ENCODE measurements at places on chromosomes 4 and X.

- DNase-seq: peak; percentile 56
Measured at GRCh38 chr4:83285055-83285407, 433 bp upstream of the COQ2 start.

DNA sequence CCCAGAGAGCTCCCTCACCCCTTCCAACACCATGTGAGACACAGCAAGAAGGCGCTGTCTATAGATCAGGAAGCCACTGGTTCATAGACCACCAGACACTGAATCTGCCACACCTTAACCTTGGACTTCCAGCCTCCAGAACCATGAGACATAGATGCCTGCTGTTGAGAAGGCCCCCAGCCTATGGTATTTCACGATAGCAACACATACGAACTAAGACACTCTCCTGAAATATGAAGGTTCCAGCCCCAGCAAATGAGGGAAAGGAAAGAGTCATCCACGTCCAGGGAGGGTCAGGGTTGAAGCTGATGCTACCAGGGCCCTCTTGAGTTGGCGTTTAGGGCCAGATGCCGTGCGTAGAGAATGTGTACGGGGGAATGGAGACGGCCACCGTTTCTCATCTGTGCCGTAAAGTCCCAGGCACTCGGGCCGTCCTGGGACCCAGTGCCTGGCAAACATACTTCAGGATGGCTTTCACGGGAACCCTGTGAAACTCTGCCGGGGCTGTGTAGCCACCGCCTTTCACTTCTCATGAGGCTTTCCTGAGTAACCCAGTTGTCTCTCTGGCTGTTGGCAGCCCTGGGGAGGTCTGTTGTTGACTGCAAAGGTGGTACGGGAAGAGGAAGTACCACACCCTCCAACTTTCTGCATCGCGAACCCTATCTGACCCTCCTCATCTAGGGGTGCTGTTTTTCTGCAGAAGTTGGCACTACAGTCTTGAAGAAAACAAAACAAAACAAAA, 17.7 kb upstream of the P2RY8 start:
- DNase-seq: peak; percentile 77

DNA sequence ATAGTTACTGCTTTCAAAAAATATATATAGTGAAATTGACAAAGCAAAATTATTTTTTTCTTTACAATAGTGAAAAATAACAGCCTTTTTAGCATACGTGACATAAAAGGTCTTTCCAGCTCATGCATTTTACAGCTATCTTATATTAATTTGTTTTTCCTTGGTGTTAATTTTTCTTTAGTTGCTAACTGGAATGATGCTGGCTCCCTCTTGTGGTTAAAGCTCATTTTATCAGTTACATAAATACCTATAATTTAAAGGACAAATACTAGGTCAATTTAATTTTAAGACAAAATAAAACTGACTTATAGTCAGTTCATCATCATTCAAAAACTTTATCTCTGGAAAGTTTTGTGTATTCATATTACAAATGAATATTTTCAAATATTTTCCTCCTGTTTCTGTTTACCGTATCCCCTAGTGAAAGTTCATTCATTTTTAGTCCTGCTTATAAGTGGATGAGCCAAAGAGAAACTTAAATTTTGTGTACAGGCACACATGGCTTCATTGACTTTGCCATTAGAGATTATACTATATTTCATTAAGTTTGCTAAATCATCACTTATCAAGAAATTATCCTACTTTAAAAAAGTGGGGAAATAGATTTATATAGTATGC, 9.9 kb upstream of the ANAPC4 start:
- DNase-seq: peak; percentile 49

DNA sequence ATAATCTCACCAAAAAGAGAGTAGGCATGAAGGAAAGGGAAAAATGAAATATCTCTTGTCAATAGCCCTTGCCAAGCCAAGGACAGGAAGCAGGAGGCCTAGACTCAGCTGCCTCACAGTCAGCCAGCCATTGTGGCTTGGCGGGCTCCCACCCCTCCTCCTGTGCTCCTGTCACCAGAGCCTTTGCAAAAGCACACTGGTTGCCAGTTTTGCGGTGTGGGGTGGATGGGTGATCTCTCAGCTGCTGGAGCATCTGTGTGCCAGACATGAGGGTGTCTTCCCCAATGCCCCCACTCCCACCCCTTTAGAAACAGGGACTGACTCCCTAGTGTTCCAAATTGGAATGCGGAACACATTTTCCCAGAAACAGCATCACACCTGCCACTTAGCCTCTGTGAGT, 26.1 kb downstream of the ARHGEF6 start:
- DNase-seq: peak; percentile 26

DNA sequence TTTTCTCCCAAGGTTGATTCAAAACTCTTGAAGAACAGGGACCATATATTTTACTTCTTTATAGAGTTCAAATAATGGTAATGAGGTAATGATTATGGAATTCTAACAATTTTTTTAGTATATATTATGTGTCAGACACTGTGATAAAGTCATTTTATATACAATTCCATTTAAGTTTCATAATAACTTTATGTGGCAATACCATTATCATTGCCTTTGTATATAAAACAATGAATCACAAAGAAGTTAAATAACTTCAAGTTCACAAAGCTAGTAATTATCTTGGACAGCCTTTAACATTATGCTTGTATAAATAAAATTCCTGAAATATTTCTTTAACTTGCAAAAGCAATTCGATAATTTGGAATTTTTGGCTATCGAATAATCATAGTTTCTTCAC, 20.6 kb downstream of the MAGEC1 start:
- DNase-seq: no peak

DNA sequence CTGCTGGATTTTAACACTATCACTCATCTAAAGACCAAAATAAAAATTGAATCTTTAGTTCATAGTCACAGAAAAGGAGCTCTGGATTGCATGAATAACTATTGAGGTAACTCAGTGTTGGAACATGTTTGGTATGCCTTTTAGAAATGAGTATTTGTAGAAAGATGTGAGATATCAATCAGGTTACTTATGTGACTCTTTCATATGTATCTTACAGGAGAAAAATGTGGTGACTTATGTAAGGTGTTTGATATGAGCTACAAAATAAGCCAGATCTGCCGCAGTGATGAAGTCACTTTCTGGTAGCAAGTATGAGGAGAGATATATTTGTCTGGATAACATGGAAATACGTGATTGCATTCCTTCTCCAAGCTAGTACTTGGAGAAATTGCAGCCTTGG, 1653.3 kb upstream of the PCDH7 start:
- no peak for DNase-seq

- DNase-seq: no peak
Measured at GRCh38 chrX:124341396-124342132, 4.8 kb upstream of the SH2D1A start.

DNA sequence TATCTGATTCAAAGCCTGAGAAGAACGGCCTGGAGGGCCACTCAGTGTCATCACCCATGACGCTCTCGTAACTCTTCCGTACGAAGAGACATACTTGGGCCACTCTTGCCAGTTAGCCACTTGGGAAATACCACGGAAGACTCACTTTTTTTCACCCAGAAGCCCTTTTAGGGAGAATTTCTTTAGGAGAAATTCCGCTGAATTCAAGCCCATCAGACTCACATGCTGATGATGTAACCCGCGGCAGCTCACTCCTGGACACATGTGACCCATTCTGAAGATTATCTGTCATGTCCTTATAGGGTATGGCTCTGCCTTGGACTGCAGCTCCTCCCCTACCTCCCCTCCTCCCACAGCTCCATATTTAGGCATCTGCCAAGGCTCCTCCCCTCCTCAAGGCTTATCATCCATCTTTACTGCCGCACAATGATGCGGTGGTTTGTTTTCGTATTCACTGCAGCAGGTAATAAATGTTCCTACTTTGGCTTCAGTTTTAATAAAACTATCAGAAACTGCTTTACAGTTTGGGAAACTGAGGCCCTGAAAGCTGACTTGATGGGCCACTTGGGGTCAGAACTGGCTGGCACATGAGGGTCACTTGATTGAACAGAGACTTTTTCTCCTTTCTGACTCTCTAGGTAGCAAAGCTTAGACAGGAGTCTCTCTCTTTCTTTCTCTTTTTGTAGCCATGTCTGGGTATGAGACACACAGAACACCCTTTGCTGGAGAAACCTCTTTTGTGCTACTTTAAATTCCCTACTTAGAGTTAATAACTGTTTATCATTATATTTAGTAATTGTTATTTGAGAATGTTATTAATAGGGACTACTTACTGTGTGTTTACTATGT, 42.1 kb downstream of the RHOH start:
- DNase-seq: peak; percentile 86

- DNase-seq: no peak
Measured at GRCh38 chr4:84956014-84956413, 10.5 kb downstream of the WDFY3 start.

DNA sequence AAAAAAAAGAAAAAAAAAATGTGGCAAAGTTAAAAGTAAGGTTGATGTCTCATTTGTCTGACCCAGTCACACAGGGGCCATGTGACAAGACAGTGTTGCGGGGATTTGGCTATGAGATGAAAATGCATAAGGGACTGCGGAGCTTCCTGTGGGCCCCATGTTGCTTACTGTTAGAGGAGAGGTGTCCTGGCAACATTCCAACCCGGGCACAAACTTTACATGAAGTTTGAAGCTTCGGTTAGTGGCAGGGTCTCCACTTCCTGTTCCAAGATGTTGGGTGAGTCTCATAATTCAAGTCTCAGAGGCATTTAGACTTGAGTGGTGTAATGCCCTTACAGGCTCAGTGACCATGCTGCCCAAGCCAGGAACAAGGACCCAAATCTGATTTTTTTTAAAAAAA, 111.3 kb downstream of the MAML3 start:
- DNase-seq: no peak

DNA sequence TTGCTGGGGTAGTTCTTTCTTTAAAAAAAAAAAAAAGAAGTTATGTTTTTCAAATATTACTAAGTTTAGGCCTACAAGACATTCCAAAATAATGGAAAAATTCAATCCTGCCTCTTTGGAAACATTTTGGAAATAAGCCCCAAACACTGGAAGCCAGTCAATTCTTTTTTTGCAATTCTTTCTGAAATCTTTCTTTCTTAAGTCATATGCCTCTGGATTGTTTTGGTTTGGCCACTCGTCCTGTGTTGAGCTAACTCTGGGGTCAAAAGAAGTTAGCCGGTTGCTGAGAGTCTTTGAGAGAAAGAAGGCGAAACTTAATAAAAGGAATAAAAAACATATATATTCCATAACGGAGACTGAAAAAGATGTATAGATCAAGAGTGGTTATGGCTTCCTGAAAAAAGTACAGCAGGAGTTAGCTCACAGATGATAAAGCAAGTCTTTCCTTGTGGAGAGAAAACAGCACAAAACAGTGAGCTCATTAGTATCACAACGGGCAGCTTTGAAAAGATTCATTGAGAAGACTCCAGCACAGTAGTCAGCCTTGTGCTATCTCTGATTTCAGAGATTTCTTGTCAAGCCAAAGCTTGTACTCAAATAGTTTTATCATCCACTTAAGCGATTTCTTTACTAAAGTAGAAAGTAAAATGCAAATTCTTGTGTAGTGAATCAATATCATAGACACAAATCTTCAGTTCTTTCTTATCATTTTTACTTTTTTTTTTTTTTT, 64.8 kb downstream of the PLS3 start:
- DNase-seq: no peak

GRCh38 chrX:49041744-49042580, 1.2 kb downstream of the TFE3 start:
- peak; percentile 22 for DNase-seq

- peak; percentile 7 for DNase-seq
Measured at GRCh38 chrX:102154218-102154860, 1.4 kb downstream of the BEX5 start.

DNA sequence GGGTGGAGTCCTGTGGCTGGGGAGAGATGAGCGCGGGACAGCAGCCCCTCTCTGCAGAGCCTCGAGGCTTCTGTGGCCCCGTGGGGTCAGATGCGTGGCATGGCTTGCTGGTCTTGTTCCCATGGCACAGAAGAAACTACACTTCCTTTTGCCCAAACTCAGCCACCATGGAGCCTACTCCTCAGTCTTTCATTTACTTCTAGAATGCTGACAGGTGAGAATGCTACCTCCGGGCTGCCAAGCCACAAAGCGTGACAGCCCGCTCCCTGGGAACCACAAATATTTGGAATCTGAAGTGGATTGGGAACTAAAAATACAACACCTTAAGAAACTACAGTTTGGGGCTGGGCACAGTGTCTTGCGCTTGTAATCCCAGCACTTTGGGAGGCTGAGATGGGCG, 98.0 kb downstream of the TRAPPC11 start:
- no peak for DNase-seq

GRCh38 chr4:166318810-166319525, 445.9 kb downstream of the TLL1 start:
- DNase-seq: no peak

DNA sequence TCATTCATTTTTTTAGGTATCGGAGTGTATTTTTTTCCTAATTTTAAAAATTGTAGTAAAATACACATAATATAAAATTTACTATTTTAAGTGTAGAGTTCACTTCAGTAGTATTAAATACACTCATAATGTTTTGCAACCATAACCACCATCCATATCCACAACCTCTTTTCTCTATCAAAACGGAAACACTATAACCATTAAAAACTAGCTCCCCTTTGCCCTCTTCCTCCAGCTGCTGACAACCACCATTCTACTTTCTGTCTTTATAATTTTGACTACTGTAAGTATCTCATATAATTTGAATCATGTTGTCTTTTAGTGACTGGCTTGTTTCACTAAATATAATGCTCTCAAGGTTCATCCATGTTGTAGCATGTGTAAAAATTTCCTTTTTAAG, 205.4 kb upstream of the CXorf51B start:
- no peak for DNase-seq

GRCh38 chrX:131854581-131854980, 168.5 kb upstream of the STK26 start:
- DNase-seq: no peak

DNA sequence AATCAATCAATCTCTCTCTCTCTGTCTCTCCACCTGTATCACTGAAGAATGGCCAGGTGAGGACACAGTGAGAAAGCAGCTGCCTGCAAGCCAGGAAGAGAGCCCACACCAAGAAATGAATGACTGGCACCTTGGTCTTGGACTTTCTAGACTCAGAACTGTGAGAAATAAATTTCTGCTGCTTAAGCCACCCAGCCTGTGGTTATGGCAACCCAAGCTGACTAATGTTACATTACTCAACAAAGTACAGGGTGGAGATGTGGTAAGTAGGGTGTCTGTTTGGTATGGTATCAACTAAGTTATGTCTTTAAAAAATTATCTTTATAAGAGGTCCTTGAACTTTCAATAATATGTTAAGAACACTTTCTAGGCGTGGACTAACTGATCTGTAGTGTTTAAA, 159.3 kb downstream of the EPHA5 start:
- DNase-seq: no peak

DNA sequence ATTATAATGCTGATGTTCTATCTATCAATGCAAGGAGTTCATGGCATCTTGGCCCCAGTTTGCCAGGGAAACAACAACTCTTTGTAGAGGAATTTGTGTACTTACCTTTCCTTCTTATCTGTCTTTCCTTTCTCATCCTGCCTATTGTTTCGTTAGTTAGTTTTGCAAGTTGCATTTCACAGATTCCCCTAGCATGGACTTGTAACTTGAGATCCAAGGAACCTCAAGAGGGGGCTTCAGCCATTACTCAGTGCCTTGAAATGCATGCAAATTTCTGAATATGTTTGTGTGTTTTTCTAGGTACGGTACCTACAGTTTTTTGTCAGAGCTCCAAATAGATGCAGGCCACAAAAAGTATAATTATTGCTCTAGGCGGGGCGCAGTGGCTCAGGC, 203.6 kb downstream of the LDB2 start:
- no peak for DNase-seq
